Sigmoid colon (tissue), 7 donors: ENCODE measurements at places on chromosomes 4 and X. TPM values are rescaled to one million over a fixed set of nuclear protein-coding genes. Genes with fewer than 3 reads are reported as not detected.

RAI2 gene
- 11.8 TPM for total RNA-seq

DNA sequence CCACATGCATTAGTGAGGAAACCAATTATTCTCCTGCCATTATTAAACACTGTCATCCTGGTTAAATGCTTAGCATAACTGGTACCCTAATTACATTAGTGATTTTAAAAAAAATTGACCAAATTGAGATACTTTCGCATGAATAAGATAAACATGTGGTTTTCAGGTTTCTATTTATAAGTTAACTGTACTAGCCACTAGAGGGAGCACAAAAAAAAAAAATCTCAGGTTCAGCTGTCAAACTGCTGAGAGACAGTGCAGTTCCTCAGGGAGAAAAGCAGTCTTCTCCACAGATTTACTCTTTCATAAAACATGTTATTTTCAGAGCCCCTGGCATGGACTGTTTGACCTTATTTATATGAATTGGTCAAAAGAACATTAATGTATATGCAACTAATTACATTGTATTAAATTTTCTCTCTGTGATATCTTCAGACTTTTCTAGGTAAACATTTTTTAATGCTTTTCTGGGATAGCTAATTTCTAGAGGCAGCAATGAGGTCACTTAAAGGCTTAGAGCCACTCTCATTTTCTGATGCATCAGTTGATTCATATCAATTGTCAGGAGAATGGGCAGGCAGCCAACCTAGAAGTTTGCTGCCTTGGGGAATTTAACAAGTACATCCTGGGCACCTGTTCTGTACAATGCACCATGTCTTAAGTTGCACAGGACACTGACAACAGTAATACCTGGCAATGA, 167.5 kb downstream of the CDS1 start:
- no peak for DNase-seq

DNA sequence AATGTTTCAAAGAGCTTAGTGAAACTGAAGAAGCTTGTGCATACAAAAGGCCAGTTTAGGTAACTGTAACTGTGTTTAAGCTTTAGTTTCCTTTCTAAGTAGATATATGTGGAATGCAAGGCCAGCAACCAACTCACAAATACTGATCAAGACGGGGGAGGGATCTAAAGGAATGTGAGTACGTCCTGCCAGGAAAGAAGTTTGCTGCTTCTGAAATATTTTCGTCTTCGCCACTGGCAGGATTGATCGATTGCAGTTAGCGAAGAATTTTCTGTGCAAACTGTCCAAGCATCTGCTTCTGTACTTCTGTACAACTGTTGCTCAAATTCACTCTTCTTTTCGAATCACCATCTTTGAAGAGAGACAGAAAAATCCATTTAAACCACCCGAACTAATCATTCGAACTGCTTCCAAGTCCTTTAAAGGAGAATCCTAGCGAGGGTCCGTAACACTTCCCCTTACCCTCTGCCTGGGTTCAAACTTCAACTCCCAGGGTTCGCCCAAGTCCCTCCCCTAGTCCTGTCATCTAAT, 373 bp upstream of the INTS6L start:
- DNase-seq: no peak

- no peak for DNase-seq
Observed at GRCh38 chr4:75229806-75230570, 284.2 kb downstream of the RCHY1 start.

DNA sequence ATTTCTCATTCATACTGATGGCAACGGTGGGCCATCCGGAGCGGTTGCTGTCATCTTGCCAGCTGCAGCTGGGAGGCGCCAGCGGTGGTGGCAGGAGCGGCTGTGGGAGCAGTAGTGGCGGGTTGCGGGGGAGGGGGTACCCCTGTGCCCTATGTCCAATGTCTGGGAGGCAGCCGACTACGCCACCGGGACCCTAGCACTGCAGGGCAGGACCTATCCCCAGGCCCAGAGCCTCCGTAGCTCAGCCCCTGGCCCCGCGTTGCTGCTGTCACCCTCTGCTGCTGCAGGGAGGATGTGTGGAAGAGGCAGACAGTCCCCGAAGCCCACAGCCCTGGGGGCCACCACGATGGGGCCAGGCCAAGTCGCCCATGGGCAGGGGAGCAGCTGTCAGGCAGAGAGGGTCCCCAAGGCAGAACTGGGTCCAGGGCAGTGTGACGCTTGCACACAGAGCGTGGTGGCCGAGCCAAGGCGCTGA, 10.0 kb upstream of the SPP1 start:
- DNase-seq: no peak

GRCh38 chr4:94976371-94977011, 218.7 kb downstream of the BMPR1B start:
- no peak for DNase-seq

DNA sequence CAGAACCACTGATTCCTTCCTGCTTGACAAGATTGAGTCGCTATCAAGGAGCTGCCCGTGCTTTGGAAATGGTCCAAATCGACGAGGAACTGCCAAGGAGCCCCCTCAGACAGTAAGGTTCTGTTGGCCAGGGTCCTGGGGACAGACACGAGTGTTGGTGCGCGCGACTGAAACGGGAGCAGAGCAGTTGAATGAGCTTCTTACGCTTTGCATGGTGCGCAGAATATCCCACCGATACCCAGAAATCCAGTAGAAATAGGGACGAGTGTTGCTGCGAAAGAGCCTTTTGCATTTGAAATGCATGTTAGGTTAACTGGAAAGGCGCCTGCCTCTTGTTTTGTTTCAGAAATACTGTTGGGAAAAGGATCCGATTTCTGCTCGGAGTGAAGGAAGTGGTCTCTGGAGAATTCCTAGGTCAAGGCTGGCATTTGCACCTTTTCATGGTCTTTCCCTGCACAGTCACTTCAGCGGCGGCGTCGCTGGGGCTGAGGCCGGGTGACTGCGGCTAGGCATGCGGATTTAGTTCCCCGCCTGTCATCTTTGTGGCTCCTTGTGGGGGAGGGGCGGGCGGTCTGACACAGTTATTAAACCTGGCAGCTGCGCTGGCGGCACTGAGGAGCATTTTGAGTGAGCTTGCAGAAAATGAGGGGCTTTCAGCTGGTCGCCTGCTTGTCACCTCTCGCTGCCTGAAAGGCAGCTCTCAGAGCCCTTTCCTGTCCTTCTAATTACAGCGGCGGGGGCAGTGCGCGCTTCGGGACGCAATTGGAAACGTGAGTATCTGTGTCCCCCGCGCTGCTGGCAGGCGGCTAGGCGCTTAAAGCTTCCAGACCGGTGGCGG, 51.5 kb upstream of the TRIM2 start:
- DNase-seq: no peak

DNA sequence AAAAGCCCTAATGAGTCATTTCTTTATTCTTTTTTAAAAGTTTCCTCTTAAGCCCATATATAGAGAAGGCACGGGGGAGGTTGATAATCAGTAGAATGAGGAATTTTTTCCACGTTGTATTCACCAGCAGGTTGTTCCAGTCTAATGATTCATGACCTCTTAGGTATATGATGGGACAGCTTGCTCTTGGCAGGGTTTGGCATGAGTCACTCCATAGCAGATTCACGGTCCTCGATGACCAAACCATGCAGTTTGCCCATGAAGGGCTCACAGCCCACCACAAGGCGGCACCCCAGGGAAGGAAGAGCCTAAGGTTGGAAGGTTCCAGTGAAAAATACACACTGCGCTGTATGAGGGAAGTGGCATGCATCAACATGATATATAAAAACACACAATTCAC, 623.8 kb upstream of the DIPK2B start:
- no peak for DNase-seq

DNA sequence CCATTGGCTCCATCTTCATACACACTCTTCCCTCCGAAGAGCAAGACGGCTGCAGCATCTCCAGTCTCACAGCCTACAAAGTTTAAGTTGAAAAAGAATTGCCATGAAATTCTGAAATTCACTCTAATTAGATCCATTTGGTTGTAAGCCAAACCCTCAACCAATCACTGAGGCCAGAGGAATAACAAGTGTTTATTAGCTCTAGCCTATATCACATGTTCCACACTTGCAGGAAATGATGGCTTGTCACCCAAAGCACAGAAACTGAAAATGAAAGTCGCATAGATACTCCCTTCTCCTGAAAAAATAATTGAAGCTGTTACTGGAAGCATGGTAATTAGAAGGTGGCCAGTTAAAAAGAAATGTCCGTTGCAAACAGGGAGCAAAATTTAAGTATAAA, 1071.8 kb downstream of the CCSER1 start:
- no peak for DNase-seq

BEND4 gene
- 0.36 TPM for total RNA-seq

FHDC1 gene
- total RNA-seq: 0.81 TPM

DNA sequence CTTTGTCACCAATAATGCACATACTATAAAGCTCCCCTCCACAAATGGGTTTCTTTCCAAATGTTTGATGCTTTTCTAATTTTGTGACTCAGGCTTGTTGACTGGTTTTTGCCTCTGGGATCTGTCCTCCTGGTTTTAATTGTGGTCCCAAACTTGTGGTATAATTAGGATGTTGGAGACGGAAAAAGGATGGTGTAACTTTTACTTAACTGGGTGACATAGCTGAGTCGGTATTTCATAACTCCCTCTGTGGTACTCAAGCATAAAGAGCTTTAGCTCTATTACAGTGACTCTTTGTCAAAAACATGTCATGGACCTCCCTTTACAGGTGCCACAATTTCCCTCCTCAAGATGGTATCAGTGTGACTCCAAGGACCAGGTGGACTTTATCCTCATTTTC, 119.7 kb upstream of the RBPJ start:
- DNase-seq: no peak

ZCCHC18 gene
- 1.8 TPM for total RNA-seq

DNA sequence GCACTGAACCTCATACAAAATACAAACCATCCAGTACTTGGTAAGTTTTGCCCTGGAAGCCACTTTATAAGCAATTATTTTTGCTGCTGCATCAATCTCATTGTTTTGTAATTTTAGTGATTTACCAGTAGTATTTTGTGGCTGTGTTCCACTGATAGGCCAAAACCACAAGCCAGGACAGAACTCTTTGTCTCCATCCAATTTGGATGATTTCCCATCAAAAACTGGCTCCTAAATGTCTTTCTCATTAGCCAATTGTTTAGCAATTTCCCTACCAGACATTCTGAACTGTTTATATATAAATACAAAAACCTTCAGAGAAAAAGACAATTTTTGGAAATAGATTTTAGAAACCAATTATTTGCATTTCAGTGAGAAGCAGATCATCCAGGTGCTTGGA, 4.4 kb downstream of the GSPT2 start:
- no peak for DNase-seq

DNA sequence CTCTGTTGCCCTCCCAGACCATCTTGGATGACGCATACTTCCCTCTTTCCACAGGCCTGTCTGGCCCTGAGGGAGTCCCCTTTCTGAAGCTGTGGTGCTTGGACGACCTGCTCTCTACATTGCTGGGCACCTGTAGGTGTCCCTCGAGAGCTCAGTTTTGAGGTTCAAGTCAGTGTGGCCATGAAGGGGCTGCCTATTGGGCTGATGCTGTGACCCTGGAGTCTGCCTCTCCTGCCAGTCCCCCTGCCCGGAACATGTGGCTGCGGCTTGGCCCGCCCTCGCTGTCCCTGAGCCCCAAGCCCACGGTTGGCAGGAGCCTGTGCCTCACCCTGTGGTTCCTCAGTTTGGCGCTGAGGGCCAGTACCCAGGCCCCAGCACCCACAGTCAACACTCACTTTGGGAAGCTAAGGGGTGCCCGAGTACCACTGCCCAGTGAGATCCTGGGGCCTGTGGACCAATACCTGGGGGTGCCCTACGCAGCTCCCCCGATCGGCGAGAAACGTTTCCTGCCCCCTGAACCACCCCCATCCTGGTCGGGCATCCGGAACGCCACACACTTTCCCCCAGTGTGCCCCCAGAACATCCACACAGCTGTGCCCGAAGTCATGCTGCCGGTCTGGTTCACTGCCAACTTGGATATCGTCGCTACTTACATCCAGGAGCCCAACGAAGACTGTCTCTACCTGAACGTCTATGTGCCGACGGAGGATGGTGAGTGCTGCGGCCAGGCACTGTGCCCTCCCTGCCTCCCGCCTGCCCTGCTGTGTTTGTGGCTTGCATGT, 3.0 kb downstream of the NLGN3 start:
- DNase-seq: no peak

- peak; percentile 45 for DNase-seq
Observed at GRCh38 chr4:2069161-2069971, 10.2 kb downstream of the NAT8L start.

DNA sequence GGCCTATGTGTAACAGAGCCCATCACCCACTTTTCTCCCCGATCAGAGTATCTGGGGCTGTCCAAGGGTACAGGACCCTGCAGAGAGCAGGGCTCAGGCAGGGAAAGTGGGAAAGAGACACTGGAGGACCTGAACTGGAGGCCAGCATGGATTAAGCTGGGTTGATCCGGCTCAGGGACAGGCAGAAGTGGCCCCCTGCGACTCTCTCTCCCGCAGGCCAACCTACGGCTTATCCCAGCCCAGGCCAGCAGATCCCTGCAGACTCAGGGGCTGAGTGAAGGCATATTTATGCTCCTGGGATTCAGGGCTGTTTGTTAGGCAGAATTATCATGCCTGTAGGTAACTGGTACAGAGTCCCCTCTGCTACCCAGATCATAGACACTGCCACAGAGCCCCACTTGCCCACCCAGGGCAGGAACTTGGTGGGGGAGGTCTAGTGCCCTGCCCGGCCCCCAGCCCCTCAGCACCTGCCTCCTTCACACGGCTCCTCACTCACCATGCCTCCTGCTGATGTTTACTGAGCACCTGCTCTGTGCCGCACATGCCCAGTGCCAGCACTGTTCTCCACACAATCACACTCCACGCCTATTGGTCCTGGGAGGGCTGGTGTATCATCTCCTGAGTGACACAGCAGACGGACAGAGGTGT, 87.3 kb downstream of the ADRA2C start:
- DNase-seq: no peak

DNA sequence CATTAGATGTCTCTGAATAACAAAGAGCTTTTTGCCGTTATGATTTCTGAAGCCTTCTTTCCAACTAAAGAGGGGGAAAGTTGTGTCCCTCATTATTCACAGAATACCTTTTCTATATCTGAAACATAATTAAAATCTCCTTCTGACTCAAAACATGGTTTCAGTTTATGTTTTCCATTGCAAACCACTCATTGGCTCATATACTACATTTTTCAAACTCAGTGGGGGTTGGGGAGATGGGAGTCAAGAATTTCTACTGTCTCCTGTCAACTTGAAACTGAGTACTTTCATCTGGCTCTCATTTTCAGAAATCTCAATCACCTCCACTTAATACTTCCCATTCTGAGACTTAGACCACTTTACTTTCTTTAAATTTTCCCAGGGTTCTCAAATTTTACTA, 1839.5 kb upstream of the PCDH10 start:
- DNase-seq: no peak

SHOX gene
- total RNA-seq: not detected

DNA sequence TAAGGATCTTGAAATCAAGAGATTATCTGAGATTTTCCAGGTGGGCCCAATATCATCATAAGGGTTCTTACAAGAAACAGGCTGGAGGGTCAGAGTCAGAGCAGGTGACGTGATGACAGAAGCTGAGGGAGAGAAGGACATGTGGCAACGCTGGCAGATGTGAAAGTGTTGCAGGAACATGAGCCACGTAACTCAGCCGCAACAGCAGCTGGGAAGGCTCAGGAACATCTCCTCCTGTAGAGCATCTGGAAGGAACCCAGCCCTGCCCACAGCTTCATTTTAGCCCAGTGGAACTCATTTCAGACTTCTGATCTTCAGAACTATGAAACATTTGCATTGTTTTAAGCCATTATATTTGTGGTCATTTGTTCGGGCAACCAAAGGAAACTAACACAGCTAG, 156.3 kb upstream of the VEGFC start:
- DNase-seq: no peak

ARHGAP10 gene
- total RNA-seq: 130 TPM

NSG1 gene
- 4.4 TPM for total RNA-seq
